Stimulated activated CD4-positive, alpha-beta T cell treated with anti-CD3 and anti-CD28 coated beads, Interleukin-1b, Interleukin-23, amount 100 ng/mL, for 24 hours (primary cell): ENCODE measurements at places on chromosomes 12 and 14.

DNA sequence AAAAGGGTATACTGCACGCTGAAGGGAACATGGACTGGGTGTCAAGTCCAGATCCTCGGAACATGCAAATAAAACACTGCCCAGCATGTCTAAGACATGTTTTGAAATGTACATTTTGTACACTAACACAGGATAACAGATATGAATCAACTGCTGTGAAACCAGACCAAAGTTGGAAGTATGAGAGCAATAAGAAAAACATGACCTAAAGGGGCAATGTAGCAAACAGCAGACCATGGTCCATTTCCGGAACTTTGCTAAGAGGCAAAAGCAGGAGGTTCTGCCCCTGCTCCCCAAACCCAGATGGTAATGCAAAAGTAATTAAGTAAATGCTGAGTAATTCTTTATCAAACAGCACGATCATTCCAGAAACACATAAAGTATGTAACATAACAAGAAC is 125.2 kb downstream of the SLC25A21 start:
- no peak for DNase-seq

DNA sequence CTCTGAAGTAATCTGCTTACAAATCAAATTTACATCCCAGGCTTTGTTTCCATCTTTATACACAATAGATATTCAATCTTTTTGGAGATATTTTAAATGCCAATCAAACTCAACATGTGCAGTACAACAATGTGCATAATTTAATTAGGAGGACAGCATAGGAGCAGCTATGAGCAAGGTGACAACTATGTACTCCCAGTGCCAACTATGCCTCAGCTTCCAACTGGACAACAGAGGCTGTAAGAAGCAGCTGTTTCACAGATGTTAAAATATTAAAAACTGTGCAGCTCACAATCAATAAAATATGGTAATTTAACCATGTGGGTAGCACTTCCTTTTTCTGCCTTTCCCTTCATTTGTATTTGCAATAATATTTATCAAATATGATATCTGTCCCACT is 99.9 kb downstream of the ST8SIA1 start:
- no peak for DNase-seq

DNA sequence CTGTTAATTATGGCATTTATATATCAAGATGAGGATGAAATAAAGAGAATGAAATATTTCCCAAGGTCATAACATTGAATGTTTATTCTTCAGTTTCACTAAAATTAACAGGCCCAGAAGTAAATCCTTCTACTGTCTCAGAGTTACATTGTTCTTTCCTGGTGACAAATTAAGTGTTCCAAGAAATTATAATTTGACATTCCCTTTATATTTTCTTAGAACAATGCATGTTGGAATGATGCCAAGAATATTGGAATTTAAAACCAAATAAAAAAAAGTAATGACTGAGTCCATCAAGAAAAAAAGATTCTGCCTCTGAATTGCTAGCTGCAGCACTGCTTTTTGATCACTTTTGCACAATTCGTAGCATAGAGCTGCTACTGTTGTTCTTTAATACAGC is 152.1 kb downstream of the METTL25 start:
- DNase-seq, result no peak

DNA sequence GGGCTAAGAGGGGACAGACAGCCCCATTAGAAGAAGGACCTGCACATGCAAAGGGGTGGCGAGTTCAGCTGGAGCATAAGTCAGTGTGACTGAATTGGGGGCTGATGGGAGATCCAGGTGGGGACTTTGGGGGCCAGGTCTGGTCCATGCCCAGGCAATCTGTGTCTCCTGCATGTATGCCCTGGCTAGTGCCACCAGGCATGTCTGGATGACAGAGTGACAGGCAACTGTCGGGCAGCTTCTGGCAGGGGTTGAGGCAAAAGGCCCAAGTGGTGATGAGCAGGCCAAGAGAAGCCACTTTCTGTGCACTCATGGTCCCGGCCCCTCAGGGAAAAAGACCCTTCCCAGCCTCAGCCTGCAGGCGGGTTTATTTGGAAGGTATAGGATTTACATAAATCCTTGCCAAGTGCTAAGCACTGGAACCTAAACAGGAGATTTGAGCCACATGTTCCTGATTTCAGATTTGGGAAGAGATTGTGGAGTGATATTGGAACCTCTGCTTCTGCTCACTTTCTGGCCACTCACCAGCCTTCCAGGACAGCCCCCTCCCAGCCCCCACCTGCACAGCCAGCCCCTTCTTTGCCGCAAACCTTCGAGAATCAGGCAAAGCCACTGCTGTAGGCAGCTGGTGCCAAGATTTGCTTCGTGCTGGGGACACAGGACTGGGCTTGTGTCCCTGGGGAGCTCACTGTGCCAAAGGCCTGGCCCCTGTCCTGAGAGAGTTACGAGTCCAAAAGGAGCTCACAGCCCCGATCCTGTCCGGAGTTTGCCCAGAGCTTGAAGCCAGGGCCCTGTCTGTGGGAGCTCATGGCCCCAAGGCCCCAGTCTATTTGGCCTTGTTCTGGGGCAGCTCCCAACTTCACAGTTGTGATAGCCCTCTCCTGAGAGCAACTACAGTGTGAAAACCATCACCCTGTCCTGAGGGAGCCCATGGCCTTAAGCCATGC is 232.5 kb upstream of the RTL1 start:
- no peak for DNase-seq

GRCh38 chr12:27347779-27348178 is 15.1 kb downstream of the BMAL2 start:
- no peak for DNase-seq

DNA sequence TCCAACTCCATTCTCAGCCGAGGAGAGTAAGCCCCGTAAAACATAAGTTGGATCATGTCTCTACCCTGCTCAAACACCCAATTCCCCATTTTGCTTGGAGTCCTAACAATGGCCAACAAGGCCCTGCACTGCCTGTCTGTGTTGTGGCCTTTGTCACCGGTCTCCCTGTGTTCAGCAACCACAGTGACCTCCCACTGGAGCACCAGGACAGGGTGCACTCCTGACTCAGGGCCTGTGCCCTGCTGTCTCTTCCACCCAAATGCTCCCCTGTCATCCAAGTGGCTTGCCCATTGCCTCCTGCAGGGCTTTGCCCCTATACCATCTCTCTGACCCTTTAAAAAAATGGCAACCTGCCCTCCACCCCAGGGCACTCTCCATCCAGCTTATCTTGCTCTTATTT is 4.4 kb upstream of the KRT85 start:
- DNase-seq, result no peak

GRCh38 chr12:21607701-21608100 is 3.1 kb upstream of the GYS2 start:
- no peak for DNase-seq
